Stimulated activated CD8-positive, alpha-beta memory T cell treated with anti-CD3 and anti-CD28 coated beads, Interleukin-2, amount 100 ng/mL, for 1 hour (primary cell): ENCODE measurements at places on chromosomes 7 and 10.

GRCh38 chr7:155222573-155222972 is 75.1 kb upstream of the INSIG1 start:
- DNase-seq = no peak

- DNase-seq = no peak
Measured at GRCh38 chr10:51000976-51001375, 73.3 kb upstream of the PRKG1 start.

GRCh38 chr7:118642396-118642795 is 417.9 kb downstream of the ANKRD7 start:
- DNase-seq = no peak

GRCh38 chr10:18367840-18368239 is 227.6 kb downstream of the CACNB2 start:
- DNase-seq = no peak

DNA sequence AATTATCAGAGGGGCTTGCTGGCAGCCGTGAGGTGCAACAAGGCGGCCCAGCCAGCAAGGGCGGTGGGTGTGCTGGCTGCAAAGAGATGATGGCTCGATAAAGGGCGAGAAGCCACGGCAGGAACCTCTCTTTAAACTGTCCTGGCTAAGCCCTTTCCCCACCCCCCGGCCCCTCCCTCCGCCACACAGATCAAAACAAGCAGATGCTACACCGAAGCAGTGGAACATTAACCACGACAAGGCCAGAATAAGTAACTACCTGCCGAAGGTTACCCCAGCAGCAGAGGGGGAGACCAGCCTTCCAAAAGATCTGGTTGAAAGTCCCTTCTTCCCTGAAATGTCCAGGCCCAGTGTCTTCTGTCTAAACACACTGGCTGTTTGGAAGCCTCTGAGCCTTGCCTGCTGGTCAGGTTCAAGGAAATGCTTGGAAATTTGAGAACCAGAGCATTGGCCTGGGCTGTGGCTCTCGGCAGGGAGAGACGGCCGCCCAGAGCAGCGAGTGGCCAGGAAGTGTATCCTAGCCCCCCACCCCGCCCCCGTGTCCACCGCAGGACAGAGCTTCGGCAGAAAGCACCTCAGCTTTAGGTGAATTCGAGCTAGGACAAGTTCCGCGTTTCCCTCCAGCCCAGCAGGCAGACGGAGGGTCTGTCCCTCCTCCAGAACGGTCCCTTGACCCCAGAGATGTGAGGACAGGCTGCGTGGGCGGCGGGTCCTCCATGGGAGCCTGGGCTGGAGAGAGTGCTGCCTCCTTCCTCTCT is 2.1 kb downstream of the FAM20C start:
- DNase-seq = no peak

GRCh38 chr10:97399843-97400545 is 1.1 kb downstream of the RRP12 start:
- DNase-seq = no peak

- no peak for DNase-seq
Measured at GRCh38 chr7:35754741-35755140, 46.1 kb upstream of the SEPTIN7 start.

DNA sequence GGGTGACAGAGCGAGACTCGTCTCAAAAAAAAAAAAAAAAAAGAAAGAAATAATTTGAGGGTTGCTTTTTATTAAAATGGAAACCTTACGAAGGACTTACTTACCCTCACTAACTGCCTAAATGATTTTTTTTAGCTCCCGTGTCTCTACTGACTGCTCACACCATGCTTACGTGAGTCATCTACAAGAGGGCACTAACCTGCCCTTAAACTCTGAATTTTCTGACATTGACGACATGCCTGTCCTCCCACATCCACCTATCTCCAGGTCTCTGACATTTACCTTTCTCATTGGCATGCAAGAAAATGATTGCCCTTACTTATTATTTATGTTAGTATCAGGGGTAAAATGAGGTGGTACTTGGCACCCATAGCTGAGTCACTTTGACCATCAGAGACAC is 1286.3 kb upstream of the AUTS2 start:
- DNase-seq = no peak

GRCh38 chr7:33044986-33045385 is 17.6 kb downstream of the NT5C3A start:
- DNase-seq = no peak

DNA sequence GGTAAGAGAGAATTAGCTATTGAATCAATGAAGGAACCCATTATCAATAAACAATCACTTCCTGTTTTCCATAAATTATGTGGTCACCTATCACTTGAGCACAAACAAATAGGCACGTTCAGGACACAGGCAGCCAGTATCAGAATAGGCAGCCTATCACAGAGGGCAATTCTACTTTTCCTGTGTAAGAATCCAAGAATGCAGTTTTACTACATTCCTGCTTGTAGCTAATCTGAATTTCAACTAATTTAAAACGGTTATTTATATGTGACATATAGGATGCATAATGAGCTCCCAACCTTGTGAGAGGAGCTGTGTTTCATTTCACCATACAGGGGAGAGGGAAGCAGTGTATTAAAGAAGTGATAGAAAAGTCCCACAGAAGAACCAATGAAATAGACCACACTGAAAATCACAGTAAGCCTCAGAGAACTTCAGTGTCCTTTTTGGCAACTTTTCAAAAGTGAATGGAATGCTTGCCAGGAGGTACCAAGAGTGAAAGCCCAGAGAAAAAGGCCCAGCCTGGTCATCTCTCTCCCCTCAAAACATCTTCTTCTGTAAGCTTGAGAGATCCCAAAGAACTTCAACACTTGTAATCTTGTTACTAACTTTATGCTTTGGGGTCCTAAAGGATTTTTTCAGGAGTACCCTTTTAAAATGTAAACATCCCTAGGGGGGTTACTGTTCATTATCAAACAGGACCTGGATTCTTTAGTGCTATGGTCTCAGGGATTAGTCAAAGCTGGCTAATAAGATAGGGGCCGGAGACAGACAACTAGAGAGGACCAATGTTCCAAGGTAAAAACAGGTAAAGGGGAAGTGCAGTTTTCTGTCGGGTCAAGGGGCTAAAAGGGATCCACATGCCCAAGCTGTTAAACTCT is 1.3 kb downstream of the IMMP2L start:
- DNase-seq = no peak

- DNase-seq = no peak
Measured at GRCh38 chr7:106418526-106418925, 133.7 kb upstream of the NAMPT start.

DNA sequence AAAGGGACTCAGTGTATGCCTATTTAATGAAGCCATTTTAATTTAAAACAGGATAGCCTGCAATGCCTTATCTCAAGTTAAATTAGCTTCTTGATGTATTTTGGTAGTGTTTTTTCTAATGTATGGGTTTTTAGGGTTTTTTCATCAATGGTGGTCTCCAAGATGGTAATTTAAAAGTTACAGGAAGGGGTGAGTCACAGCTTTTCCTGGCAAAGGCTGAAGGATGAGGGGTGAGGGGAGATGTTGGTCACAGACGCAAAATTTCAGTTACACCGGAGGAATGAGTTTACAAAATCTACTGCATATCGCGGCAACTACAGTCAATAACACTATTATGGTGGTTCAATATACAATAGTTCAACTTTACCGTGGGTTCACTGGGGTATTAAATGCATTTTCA is 31.6 kb downstream of the CCDC3 start:
- DNase-seq = no peak

- no peak for DNase-seq
Measured at GRCh38 chr7:126578338-126578737, 674.4 kb downstream of the GRM8 start.

DNA sequence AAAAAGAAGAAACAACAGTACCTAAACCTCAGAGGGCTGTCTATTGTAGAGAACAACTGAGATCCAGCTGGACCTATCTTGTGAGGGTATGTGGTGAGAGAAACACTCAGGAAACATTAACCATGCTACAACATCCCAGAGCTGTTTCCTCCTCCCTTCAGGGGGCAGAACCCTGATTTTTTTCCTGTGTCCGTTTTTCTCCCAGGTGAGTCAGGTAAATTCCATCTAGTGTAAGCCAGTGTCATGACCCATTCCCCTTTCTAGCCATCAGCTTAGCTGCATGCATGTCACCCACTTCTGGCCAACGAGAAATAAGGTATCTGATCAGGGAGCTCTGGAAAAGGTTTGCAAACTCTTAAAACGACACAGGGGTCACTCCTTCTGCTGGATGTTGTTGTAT is 103.8 kb downstream of the DNMBP start:
- no peak for DNase-seq

DNA sequence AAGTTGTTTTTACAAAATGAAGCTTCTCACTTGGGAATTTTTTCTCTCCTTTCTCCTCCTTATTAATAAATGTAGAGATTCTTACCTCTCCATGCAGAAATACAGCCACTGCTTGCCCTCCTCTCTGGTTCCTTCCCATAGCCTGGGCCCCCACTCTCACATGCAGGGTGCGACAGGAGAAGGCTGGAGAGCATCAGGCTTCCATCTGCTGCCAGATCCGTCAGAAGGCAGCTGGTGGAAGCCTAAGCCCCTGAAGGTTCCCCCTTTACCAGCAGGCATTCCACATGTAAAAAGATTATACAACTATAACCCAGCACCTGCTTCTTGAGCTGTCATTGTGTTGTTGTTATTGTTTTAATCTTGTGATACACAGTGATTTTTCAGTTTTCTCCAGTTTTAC is 314.2 kb downstream of the LHFPL3 start:
- DNase-seq = no peak

DNA sequence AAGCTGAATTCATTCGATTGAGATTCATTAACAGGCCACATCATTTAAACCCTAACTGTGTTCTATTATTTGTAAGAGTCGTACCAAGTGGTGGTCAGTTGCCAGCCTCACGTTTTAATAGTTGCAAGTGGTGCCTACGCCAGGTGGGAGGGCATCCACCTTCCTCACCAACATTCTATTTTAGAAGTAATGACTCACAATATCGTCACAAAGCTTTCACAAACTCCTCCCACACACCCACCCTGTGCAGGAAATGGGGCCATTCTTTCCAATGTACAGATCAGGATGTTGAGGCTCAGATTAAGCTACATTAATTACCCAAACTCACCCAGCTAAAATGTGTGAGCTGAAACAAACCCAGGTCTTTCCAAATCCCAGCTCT is 77.3 kb upstream of the SAMD8 start:
- no peak for DNase-seq

GRCh38 chr10:23065181-23065948 is 30.0 kb upstream of the MSRB2 start:
- DNase-seq = no peak

- DNase-seq = no peak
Measured at GRCh38 chr10:129719415-129719739, 244.7 kb downstream of the EBF3 start.

- no peak for DNase-seq
Measured at GRCh38 chr7:95602421-95602820, 6.1 kb upstream of the PDK4 start.

GRCh38 chr10:3372281-3372680 is 199.7 kb upstream of the PITRM1 start:
- no peak for DNase-seq

DNA sequence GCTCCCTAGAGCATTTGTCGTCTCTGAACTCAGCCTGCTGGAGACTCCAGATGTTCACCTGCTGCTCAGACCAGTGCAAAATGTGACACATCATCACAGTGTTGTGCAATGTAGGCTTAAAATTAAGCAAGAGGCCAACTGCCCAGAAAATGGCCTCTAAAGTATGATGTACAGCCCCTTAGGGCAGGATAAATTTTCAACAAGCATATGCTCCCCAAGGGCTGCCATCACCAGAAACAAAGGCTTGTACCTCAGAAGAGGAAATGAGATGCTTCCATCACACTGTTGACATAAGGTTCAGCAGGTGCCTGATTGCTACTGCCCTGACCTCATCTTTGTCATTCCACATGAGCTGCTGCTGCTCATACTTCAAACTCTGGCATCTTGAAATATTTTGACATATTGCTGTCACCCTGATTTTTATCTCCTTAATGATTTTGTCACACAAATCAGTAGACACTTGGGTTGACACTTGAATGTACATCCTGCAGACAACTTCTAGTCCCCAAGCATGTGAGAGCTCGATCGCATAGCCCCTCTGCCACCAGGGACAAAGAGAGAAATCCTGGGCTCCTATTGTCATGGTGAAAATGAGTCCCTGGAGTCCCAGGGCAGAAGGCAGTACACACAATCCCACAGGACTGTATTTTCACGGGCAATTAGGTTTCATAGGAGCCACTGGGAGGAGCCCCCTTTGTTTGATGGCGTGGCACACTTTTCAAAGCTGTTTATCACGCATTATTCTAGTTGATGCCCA is 219.7 kb upstream of the STK17A start:
- DNase-seq = no peak

DNA sequence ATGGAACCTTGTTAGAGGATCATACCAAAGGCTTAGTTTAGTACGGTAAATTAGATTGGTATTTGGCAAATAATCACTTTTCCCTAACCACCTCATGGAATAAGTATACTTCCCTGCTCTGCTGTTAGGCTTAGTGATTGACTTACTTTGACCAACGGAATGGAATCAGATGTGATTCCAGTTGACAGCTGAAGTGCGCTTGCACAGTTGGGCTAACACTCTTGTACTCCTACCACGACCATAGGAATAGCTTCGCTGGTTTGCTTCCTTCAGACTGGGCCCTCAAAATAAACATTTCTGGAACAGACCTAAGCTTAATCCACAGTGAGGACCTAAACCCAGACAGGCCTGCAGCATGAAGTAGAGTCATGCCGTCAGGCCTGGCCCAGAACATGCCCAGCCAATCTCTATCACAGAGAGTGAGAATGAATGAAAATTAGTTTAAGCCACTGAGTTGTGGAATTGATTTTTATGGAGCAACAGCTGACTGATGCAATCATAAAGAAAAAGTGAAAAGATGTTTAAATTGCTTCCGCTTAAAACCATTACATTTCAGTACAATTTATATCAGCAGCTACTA is 122.3 kb downstream of the DOCK4 start:
- no peak for DNase-seq

- DNase-seq = no peak
Measured at GRCh38 chr10:101373063-101373462, 19.1 kb downstream of the BTRC start.

- no peak for DNase-seq
Measured at GRCh38 chr10:36202881-36203280, 560.8 kb upstream of the FZD8 start.

DNA sequence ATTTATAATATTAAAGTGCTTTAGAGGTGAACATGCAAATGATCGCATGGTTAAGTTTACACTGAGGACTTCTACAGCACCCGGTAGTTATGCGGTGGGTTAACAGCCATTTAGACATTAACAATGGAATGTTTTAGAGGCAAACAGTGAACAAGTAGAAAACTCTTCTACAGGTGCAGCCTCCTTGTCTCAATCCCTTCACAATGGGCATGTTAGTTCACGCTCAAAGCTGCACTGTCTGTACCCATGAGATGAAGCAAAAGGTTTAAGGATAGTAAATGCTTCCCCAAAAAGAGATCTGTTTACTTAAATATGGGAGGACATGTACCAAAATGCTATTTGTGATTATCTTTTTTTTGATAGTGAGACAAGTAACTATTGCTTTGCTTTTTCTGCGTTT is 25.1 kb downstream of the PUS7 start:
- DNase-seq = no peak

DNA sequence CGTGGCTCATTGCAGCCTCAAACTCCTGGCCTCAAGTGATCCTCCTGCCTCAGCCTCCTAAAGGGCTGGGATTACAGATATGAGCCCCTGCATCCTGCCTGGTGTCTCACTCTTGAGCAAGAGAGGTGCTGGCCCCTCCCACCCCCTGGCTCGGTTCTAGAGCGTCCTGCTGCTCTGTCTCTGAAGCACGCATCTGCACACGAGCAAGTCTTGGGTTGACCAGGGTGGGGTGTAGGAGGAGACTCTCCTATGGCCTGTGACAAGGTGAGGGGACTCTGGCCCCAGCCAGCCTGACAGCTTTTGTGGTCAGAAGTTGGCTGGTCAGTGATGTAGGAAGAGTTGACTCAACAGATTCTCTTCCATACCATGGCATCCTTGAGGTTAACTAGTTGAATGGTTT is 110.7 kb upstream of the CARD11 start:
- no peak for DNase-seq
